ENCODE measurements at places on chromosomes 3 and 15.

- DNase-seq, result no peak
Observed at GRCh38 chr15:65087411-65087810, 10.9 kb downstream of the KBTBD13 start.

DNA sequence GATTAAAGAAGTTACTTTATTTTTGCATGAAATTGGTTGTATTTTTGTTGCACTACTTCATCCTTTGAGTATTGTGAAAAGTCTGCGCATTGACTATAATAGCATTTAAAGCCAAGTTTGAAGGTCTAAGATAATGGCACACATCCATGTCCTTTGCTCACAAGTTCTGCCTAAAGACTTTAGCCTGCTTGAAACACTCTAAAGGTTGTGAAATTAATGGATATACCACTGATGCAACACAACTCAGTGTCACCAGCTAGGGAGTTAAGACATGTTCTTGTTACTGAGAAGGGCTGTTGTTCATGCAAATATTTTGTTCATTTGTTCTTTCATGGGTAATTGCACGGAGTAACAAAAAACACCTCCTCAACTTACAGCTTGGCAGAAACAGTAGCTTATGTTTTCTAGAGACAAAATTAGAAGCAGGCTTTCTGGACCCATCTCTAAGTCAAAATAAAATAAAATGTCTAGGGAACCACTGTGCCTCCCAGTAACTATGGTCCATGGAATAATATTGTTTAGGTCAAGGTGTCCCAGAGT, 83.9 kb downstream of the PPARG start:
- no peak for DNase-seq

DNA sequence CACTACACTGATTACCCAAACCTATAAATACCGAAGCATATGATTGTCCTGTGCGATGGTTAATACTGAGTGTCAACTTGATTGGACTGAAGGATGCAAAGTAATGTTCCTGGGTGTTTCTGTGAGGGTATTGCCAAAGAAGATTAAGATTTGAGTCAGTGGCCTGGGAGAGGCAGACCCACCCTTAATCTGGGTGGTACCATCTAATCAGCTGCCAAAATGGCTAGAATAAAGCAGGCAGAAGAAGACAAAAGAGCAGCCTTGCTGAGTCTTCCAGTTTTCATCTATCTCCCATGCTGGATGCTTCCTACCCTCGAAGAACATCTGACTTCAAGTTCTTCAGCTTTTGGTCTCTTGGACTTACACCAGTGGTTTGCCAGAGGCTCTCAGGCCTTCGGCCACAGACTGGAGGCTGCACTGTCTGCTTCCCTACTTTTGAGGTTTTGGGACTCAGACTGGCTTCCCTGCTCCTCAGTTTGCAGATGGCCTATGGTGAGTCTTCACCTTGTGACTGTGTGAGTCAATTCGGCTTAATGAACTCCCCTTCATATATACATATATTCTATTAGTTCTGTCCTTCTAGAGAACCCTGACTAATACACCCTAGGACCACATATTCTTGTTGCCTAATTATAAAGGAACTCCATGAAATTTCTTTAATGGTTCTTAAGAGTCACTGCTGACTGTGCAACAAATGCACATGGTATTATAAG, 31.7 kb downstream of the CSNK1G1 start:
- DNase-seq, result no peak

DNA sequence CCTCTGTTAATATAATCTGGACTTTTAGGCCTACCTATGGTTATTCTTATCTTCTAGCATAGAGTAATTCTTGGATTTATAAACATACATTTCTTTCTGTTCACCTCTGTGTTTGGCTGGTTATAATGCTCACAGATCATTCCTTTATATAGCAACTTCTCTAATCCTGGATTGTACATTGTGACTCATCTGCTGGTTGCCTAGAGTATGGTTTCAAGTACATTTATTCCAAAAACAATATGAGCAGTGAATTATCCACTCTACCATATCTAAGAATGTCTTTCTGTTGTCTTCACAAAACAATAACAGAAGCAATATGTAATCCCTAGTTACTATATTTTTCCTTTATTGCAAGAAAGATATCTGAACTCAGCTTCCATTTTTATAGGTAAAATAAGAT, 35.3 kb downstream of the FSIP1 start:
- DNase-seq, result no peak

DNA sequence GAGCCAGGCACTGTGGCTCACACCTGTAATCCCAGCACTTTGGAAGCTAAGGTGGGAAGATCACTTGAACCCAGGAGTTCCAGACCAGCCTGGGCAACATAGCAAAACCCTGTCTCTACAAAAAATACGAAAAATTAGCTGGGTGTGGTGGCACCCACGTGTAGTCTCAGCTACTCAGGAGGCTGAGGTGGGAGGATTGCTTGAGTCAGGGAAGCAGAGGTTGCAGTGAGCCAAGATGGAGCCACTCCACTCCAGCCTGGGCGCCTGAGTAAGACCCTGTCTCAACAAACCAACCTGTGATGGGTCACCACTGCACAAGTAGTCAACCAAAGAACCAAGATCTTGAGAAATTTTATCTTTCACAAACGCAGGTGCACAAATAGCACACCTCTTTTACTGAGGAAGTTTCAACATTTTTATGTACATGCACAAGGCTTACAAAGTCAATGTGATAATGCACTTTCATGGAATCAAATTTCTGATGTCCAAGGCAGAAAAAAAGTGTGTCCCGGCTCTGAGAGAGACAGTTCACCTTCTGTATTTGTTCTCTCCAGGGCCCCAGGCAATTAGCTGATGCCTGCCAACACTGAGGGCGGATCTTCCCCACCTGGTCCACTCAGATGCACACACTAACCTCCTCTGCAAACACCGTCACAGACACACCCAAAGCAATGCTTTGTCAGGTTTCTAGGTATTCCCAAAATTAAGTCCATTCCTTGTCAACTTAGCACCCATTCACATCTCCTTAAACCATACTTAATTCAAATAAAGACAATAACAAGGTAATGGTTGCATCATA, 12.4 kb downstream of the ACAA1 start:
- DNase-seq, result no peak

DNA sequence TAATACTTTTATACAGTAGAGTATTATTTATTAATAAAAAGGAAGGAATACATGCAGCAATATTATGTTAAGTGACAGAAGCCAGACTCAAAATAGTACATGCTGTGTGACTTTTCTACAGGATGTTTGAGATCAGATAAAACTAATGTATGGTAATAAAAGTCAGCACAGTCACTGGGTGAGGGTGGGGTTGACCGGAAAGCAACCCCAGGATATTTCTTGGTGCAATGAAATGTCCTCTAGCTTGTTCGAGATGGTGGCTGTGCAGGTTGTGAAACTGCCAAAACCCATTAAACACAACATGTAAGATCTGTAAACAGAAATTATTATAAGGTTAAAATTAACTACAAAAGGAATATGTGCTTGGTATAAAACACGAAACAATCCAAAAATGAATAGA, 20.8 kb upstream of the ALDH1L1 start:
- DNase-seq, result no peak

DNA sequence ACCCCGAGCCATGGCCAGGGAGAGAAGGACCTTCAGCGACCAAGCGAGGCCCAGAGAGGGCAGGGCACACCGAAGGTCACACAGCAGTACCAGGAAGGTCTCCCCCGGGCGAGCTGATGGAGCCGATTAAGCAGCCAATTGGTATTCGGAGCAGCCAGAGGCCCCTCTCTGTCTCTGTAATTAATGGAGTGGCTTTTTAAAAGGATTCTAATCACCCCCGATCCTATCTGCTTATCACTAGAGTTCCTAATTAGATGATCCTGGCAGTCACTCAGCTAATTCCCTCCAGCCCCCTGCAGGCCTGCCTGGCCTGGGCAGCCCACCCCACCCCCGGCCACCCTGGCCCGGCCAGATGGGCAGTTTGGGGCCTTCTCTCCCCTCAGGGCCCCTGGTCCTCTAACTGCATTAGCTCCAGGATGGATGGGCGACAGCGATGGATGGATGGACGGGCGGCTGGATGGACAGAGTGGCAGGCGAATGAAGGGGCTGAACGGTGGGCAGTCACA, 1.6 kb upstream of the DNAJB8 start:
- DNase-seq, result no peak

GRCh38 chr15:68561171-68561900, 17.5 kb upstream of the CORO2B start:
- DNase-seq, result no peak

- no peak for DNase-seq
Observed at GRCh38 chr15:60204131-60204885, 193.5 kb downstream of the ANXA2 start.

DNA sequence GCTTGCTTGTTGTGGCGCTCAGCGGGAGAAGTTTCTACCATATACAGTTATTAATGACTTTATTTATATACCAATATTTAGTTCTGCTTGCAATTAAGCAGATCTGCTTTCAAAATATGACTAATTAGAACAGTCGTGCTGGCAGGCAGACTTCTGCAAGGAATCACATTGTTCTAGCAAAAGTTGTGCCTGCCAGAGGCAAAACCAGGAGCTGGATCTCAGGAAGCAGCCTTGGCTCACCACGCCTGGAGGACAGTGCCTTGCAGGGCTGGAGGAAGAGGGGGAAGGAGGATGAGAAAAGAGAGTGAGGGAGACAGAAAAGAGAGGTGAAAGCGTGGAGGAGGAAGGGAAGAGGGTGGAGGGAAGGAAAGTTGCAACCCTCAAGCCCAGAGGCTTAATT, 160.3 kb downstream of the NUP210 start:
- no peak for DNase-seq

DNA sequence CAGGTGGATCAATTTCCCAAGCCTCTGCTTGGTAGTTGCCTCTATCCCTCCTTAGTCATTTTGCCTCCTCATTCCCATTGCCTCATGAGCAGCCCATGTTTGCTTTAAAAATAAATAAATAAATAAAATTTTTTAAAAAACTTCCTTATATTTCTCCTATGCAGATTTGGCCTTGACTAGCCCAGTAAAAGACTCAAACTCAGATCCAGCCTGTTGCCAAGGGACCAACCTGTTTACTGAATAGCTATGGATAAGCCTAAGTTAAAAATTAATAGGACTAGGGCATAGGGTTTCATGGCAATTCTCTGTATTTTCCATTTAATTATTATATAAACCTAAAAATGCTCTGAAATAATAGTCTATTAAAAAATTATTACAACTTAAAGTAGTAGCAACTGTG, 384.4 kb downstream of the RSL24D1 start:
- no peak for DNase-seq

- DNase-seq, result no peak
Observed at GRCh38 chr3:128339491-128340012, 127.1 kb downstream of the DNAJB8 start.

DNA sequence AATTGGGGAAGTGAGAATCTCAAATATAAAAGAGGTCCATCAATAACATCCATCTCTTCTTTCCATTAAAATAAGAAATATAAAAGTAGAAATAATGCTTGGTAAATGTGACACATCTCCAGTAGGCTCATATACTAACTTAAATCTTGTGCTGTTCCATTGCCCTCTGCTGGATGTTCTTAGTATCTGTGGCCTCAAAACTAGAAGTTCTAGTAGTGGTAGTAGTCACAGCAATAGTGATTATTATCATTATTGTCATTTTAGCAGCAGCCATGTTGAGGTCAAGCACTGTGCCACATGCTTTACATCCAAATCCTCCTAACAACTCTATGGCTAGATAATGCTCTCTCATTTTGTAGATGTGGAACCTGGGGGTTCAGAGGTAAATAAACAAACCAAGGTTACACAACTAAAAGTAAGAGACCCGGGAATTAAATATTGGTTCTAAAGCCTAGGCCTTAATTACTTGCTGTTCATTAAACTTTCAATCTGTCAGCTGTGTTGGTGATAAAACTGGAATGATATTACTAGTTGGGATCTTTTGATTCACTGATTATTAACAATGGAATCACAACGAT, 20.2 kb upstream of the BTLA start:
- no peak for DNase-seq

GRCh38 chr3:111521891-111522290, 20.1 kb upstream of the CD96 start:
- no peak for DNase-seq

GRCh38 chr15:35557544-35557943, 11.6 kb upstream of the DPH6 start:
- DNase-seq, result no peak

DNA sequence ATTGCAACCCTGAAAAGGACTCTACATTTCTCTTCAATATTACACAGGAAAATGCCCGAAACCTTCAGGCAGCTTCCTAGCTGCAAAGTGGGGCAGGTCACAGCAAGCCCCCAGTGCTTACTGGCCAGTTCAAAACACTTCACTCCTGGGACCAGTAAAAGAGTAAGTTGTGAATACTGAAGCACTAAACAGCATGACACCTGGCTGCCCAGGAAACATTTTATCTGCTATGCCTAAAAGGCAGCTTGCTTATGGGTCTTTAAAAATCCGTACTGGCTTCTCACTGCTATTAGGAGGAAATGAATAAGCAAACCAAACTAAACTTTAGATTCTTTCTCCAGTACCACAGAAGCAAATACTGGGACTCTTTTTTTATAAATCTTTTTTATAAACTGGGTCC, 457.9 kb upstream of the ALCAM start:
- no peak for DNase-seq

- DNase-seq, result no peak
Observed at GRCh38 chr3:12138044-12138443, 20.7 kb downstream of the TIMP4 start.

- DNase-seq, result no peak
Observed at GRCh38 chr15:73368301-73369136, at the start of gene HCN4. TSS of gene HCN4 (minus strand) at chr15:73368958. CDS start at chr15:73368270, 688 bp downstream.

DNA sequence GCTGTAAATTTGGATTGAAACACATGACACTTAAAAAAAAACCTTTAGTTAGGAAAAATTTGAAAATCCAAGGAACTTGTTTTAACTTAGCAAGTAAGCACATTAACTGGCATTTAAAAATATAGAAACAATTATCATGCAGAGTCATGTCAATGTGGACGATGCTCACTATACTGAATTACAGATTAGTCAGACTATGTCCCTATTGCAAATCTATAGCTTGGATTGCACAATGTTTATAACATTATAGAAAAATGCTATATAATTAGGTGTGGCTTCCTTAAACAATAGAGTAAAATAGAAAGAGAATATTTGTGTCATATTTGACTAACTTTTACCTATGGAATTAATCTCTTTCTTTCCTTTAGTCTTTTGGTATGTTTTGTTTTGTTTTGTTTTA, 48.4 kb upstream of the TUSC7 start:
- no peak for DNase-seq

- DNase-seq, result no peak
Observed at GRCh38 chr15:41423979-41424659, 7.2 kb downstream of the RTF1 start.

DNA sequence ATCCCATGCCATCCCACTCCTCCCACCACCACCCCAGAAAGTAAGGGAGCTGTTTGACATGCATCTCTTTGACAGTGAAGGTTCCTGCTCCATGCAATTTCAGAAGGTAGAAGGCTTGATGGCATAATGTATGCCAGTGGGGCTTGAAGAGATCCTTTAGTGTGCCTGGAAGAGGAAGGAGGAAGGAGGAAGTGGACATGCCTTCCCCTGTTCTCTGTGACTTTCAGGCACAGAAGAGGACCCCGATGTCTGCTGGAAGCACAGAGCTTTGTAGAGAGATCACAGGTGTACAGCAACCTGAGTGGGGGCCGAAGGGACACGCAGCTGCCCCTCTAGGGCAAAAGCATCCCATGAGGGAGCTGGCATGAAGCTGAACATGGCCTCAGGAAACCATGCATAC, 171.6 kb downstream of the CD47 start:
- DNase-seq, result no peak
